A549 treated with ZK216348 at 1 μM for 4 hours (cell line): ENCODE measurements at places on chromosomes 4 and X. TPM values are rescaled to one million over a fixed set of nuclear protein-coding genes. Genes with fewer than 3 reads are reported as not detected.

KLHL4 gene
- total RNA-seq, result 4.3 to 5.0 TPM (median 4.9 TPM) in 5 replicates

ACE2 gene
- total RNA-seq, result 0.11 TPM in 1 of 5 replicates, not detected in the others

RADX gene
- total RNA-seq, result 0.09 TPM in 1 of 5 replicates, not detected in the others

CCDC160 gene
- total RNA-seq, result not detected in 5 replicates

MCF2 gene
- total RNA-seq, result not detected in 5 replicates

TBC1D1 gene
- total RNA-seq, result 24.3 to 32.3 TPM (median 27.4 TPM) in 5 replicates

RBM46 gene
- total RNA-seq, result not detected in 5 replicates

FTSJ1 gene
- 64.7 to 76.3 TPM (median 69.2 TPM) in 5 replicates for total RNA-seq

UGT2B11 gene
- 0.06 to 0.17 TPM (median 0.09 TPM) in 3 of 5 replicates, not detected in the others for total RNA-seq

CFAP99 gene
- 0.19 to 0.51 TPM in 2 of 5 replicates, not detected in the others for total RNA-seq

ASMT gene
- total RNA-seq, result 0.27 to 0.33 TPM (median 0.28 TPM) in 3 of 5 replicates, not detected in the others

GALNTL6 gene
- 0.05 to 0.06 TPM in 2 of 5 replicates, not detected in the others for total RNA-seq

C4orf36 gene
- 0.51 to 2.0 TPM (median 1.4 TPM) in 5 replicates for total RNA-seq

NELFA gene
- 14.3 to 26.8 TPM (median 25.4 TPM) in 5 replicates for total RNA-seq

ZDHHC15 gene
- total RNA-seq, result not detected in 5 replicates

WDFY3 gene
- total RNA-seq, result 6.2 to 12.6 TPM (median 7.2 TPM) in 5 replicates

MAGEB10 gene
- total RNA-seq, result not detected in 5 replicates

DCHS2 gene
- 0.04 TPM in 1 of 5 replicates, not detected in the others for total RNA-seq

DIPK2B gene
- not detected in 5 replicates for total RNA-seq

CHRDL1 gene
- not detected in 5 replicates for total RNA-seq

DCAF4L1 gene
- 0.11 to 0.19 TPM (median 0.12 TPM) in 5 replicates for total RNA-seq

TAF7L gene
- total RNA-seq, result 0.11 TPM in 2 of 5 replicates, not detected in the others

F11 gene
- not detected in 5 replicates for total RNA-seq

TIGD4 gene
- total RNA-seq, result 0.14 to 0.35 TPM (median 0.26 TPM) in 5 replicates

RHOH gene
- 0.15 to 0.23 TPM (median 0.19 TPM) in 4 of 5 replicates, not detected in the other for total RNA-seq

SMIM10 gene
- total RNA-seq, result 0.09 to 0.18 TPM (median 0.15 TPM) in 4 of 5 replicates, not detected in the other

HDX gene
- total RNA-seq, result 1.9 to 4.3 TPM (median 2.1 TPM) in 5 replicates

ZNF518B gene
- 1.9 to 3.8 TPM (median 3.0 TPM) in 5 replicates for total RNA-seq

SPCS3 gene
- total RNA-seq, result 24.8 to 43.9 TPM (median 39.5 TPM) in 5 replicates

HAND2 gene
- 0.12 to 0.62 TPM (median 0.31 TPM) in 5 replicates for total RNA-seq

NUDT9 gene
- total RNA-seq, result 24.6 to 31.0 TPM (median 27.4 TPM) in 5 replicates
